Head of caudate nucleus (tissue), 42 donors: ENCODE measurements at places on chromosomes 2 and 18.

DNA sequence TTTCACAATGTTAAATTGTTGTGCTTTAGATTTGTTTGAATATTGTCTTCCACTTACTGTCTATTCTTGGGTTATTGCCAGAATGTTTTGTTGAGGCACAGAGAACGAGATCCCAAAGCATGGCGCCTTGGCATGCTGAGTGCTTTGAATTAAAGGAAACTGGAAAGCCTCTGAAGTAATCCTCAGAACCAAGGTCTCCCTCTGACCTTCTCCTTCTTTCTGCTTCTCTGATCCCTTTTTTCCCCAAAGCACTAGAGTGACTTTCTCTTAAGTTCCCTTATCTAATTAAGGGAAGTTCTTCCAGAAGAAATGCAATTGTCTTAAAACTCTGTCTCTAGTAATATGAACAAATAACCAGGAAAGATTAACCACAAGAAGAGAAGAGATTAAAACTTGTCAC, 214.7 kb downstream of the SPP2 start:
- no peak for DNase-seq

DNA sequence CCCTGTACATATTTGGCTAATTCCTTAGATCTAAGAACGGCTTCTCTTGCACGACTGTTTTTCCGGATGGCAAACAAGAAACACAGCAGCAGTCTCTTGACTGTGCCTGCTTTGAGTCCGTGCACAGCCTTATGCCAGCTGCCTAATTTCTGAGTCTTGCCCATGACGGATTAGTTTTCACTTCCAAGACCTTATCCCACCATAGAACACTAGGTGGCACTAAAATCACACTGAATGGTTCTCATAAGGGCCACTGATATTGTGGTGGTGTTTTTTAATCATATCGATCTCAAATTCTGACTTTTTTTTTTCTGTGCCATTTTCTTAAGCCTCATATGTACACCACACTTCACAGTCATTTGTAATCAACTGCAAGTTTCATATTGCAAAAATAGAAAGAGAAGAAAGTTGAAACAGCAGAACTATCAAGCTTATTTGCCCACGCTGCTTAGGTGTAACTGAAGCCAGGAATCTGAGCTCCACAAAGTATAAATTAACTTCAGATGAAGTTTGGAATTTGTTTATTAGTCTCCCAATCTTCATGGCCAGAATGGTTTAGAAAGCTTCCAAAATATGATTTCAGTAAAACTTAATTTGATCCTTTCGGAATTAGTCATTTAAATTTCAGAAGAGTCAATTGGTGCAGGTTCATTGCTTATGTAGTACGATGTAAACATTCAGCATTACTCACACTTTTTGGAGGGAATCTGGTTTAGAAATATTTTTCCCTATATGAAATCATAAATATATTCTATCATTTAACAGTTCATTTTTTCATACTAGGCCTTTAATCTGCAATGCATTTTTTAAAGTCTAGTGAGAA, 45.5 kb upstream of the SCN7A start:
- no peak for DNase-seq

GRCh38 chr18:23334569-23334968, 118.5 kb upstream of the RIOK3 start:
- no peak for DNase-seq

DNA sequence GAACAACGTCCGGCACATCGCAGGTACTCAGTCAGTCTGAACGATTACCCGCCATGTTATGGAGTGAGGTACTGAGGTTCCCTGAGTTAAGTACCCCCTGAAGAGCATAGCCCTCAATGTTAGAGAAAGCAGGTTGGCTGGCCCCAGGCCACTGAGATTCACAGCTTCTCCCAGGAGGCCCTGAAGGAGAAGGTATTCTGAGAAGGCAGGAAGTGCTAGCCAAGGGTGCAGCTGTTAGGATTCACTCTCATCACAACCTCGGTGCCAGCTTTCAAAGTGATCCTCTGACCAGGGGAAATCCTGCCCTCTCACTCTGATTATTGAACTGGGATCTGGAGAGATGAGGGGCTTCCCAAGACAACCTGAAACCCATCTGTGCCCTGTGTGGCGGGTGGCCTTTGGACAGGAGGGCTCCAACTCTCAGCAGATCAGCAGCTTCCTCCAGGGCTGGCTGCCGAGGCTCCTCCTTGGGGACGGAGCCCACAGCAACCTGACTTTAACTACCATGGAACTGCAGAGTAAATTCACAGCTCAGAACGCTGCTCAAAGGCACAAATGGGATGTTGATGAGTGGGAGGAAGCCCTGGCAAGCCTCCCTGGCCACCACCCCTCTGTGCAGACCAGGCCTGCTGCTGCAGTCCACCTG, 7.8 kb downstream of the EHD3 start:
- DNase-seq: no peak

- no peak for DNase-seq
These were observed 14.1 kb upstream of the EML6 start for GRCh38 chr2:54709336-54709809.

GRCh38 chr2:100184055-100184737, 41.8 kb upstream of the AFF3 start:
- DNase-seq: no peak

DNA sequence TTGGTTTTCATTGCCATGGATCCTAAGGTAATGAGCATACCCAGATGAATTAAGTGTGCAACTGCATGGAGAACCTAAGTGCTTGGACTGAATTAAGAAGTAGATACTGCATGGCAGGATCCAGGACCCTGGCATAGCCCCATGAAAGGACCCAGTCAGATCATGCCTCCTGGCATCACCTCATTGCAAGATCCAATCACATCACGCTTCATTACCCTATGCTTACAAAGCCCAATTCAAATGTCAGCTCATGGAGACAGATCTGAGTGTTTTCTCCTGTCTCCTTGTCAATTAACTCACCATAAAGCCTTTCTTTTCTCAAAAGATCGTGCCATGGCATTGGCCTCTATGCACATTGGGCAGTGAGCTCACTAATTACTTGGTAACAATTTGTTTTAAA, 519.8 kb upstream of the ZNF804A start:
- no peak for DNase-seq

GRCh38 chr18:27045342-27045741, 139.8 kb downstream of the CHST9 start:
- no peak for DNase-seq

DNA sequence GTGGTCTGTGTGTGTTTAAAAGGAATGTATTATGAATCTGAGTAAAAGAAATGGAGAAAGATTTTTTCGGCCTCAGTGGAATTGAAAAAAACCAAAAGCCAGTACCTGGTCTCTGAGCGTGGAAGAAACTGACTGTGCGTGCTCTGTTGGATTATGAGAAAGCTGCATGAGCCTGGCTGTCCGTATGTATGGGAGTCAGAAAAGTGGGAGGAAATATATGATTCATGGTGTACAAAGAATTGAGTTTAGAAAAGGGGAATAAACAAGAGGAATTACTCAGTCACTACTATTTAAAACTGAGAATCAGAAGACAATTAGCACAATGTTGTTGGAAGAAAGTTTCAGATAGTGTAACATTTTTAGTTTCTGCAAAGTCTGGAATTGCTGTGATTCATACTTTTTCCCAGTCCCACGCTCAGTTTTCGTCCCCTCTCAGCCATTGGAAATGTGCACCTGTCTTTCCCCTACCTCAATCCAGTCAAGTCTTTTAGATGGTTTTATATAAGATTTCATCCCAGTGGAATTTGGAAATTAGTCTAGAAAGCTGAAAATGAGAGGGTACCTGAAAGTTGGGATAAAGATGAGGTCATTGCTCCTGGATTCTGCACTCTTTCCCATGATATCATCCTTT, 66.4 kb upstream of the CHMP1B start:
- no peak for DNase-seq

- DNase-seq: no peak
These were observed 13.4 kb upstream of the HRH4 start for GRCh38 chr18:24446953-24447538.

- no peak for DNase-seq
These were observed 164.0 kb upstream of the SIX3 start for GRCh38 chr2:44777537-44777936.

- DNase-seq: no peak
These were observed 82.8 kb upstream of the ZNF521 start for GRCh38 chr18:25434745-25435144.

DNA sequence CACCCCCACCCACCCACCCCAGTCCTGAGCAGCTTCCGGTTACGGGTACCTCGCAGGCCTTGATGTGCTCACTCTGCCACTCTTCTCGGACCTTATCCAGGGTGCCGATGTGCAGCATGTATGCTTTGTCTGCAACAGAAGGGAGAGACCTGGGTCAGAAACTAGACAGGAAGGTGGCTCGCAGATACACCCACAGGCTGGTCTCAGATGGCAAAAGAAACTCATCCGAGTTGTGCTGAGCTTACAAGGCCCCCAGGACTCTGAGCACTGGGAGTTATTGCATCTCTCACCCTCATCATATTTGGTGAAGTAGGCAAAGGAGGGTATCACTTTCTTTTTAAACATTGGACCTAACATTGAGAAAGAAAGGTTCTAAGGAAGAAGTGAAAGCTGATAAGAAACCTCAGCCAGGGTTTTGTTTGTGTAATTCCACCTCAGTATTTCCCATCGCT, 30.6 kb upstream of the EPG5 start:
- no peak for DNase-seq

DNA sequence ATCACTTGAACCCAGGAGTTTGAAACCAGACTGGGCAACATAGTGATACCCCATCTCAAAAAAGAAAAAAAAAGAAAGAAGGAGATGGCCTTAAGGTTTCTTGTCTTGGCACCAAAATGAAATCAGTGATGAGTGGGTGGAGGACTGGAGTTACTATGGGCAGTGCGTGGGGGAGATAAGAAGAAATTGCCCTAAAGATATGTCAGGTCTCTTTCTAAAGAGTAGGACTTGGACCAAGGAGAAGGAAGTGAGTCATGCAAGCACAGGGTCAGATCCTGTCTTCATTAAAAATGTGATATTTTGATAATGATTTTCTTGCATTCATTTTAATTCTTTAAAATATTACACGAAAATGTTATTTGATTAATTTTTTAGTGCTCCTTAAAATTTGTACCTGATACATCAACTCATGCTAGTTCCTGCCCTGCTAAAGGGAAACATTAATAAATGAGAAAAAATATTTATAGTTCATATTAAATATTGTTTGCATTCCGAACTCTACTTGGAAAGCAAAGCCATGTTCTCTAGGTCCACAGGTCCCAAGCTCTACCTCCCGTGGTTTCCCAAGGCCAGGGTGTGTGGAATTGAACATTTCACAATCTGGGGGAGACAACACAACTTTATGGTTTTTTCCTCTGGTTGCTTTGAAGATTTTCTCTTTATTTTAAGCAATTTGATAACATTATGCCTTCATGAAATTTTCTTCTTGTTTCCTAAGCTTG, 62.6 kb upstream of the CTLA4 start:
- DNase-seq: no peak

- no peak for DNase-seq
These were observed 62.6 kb upstream of the STK17B start for GRCh38 chr2:196233805-196234475.

DNA sequence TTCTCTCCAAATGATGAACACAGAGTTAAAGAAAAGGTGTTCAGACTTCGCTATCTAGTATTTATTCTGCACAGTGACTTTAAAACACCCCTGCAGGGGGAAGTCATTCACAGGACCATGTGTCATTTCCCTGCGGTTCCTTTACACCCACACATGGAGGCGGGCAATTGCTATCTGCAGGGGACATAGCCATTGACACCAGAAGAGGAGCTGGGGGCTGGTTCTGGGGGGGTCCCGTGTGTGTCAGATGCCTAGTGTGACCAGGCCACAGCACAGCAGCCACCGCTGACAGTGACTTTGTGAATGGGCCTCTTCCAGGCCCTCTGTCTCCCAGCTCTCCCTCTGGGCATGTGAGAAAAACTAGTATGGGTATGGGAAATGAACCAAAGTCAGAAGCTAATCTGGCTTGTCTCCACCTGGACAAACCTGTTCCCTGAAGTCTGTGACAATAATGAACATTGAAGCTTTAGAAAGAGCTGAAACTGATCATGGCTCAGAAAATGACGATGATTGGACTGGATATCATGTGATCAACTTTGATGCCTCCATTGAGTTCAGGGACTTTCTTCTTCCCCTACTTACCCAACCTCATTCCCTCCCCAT, 7.5 kb upstream of the GBX2 start:
- no peak for DNase-seq

DNA sequence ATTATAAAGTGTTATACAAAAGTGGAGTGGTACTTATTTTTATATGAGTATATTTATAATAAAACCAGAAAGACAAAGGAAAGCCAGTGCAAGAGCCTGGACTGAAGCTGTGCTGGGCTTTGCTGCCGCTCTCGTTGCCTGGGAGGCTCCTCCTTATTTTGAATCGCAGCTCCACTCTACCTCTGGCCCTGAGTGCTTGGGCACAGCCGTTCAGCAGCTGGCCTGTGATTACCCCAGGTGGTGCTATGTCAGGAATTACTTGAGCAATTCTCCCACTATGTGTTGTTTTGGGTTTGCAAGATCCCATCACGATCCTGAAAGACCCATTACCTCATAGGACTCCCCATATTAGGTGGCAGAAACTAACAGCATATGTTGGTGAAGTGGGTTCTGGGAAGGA, 53.0 kb upstream of the LCLAT1 start:
- no peak for DNase-seq

DNA sequence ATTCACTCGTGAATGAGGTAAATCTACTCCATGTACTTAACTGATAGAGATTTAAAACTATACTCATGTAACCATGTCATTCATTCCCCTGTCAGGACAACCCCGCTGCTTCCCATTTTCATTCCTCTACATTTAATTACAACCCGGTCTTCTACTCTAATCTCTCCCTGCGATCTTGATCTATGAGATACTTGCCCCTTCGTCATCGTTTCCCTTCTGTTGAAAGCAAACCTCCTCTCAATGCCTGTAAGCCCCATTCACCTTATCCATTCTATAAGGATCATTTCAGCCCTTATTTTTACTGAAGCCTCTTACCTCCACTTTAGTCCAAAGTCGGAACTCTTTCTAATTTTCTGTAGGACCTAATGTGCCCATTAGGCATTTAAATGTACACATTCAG, 492.6 kb downstream of the DPP10 start:
- no peak for DNase-seq

DNA sequence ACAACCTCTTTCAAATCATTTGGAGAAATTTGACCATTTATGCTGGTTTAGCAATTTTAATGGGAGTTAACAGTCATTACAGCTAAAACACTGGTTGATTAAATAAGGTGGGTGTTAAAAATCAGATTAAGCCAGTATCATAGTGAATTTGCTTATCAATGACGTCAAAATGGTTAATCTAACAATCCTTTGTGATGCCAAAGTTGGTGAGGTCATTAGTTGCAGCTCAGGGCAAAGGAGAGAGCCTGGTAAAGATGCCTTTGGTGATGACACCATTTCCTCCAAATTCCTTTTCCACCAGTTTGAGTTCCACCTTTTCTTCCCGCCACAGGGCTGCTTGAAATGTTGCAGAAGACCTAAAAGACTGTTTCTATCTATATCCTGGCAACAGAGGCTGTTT, 757.1 kb upstream of the PIK3C3 start:
- no peak for DNase-seq
